Muscle of leg (tissue), 16 donors: ENCODE measurements at places on chromosomes 1 and 21. TPM values are rescaled to one million over a fixed set of nuclear protein-coding genes. Genes with fewer than 3 reads are reported as not detected.

Gene BARHL2
- total RNA-seq = not detected

Gene GOLT1A
- 0.09 TPM for total RNA-seq

Gene C1orf21
- 42.5 TPM for total RNA-seq

Gene RPL5
- total RNA-seq = 3,441 TPM

Gene LAMC2
- total RNA-seq = 0.71 TPM

Gene SOAT1
- 6.9 TPM for total RNA-seq

Gene KRTAP10-4
- not detected for total RNA-seq

Gene CR2
- total RNA-seq = 0.04 TPM

Gene FBXO2
- total RNA-seq = 0.58 TPM

Gene TYW3
- total RNA-seq = 13.4 TPM

Gene PSMA5
- total RNA-seq = 62.8 TPM

Gene WNT9A
- 4.6 TPM for total RNA-seq

Gene LRRC39
- total RNA-seq = 183 TPM

- peak; percentile 44 for DNase-seq
These were observed 22.1 kb downstream of the ARHGEF10L start for GRCh38 chr1:17561561-17561985.

GRCh38 chr1:157110003-157110402, 10.4 kb upstream of the ETV3L start:
- DNase-seq = no peak

GRCh38 chr21:33162436-33162951, 67.2 kb upstream of the IFNAR2 start:
- peak; percentile 90 for DNase-seq

DNA sequence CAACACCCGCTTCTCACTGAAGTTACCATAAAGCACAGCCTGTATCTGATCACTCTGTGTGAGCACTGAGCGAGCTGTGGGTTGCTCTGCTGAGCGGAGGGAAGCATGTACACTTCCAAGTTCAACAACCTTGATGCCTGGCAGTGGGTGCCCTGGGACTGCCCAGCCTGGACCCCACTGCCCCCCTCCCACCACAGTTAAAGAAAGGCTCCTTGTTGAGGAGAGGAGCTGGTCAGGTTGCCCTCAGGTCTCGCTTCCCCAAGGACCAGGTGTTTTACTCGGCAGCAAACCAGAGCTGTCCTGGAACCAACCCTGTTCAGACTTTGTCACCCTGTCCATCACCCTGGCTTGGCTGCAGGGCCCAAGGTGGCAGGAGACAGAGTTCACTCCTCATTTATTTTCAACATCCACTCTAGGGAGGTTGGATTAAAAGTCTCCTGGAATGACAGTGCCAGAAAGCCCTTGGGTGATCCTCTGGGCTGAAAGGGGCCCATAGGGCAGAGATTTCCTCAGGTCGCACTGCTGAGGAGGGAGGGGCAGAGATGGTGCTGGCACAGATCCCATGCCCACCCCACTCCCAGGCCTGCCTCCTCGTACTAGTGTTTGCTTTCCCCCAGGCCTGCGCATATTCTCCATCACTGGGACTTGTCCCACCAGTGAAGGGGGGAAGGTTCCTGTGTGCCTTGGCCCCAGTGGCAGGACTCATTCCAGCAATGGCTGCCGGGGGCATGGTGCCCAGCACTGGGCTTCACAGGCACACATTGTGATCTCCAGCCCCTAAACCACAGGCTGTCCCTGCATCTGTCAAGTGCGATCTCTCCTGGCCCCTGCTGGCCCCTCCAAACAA, 101.7 kb downstream of the TRABD2B start:
- no peak for DNase-seq

- no peak for DNase-seq
These were observed 282.6 kb downstream of the MRPL39 start for GRCh38 chr21:25324666-25325065.

DNA sequence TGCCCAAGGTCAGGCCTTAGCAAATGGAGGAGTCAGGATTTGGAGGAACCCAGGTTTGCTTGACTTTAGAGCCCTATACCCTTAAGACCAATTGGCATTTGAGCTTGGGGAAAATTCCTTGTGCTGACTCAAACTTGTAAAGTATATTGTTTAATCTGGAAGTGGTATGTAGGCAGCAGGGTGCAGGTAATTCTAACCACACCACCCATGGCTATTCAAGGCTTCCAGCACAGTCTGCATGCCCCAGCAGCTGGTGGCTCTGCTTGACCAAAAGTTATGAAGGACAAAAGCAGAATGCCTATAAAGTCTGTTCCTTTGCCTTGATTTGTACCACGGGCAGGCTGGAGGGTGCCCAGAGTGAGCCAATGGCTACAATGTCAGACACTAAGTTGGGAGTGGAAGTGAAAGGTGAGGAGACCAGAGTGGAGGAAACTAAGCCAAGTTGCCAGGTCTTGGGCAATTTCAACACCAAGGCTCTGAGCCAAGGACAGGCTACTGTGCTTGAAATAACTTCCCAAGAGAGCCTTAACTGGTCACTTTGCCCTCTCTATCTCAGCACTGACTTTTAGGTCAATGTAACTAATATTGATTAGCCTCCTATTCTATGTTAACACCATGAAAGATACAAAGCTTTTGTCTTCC, 4.7 kb upstream of the G0S2 start:
- DNase-seq = no peak

GRCh38 chr1:205118752-205119151, 3.0 kb downstream of the RBBP5 start:
- DNase-seq = no peak

DNA sequence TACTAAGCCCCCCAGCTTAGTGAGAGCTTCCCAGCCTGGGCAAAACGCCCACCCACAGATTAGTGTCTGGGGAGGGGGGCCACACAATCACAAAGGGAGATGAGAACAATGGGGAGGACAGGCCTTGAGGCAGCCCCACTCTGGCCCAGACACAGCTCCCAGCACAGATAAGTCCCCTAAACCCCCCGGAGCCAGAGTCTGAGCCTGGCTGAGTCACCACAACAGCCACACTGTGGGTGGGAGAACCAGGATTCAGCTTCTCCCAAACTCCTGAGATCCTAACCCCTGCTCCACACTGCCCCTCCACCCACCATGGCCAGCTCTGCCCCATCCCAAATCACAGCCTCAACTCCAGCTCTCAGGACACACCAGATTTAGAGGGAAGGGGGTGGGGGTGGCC, 4.2 kb downstream of the NECTIN4 start:
- DNase-seq = no peak

DNA sequence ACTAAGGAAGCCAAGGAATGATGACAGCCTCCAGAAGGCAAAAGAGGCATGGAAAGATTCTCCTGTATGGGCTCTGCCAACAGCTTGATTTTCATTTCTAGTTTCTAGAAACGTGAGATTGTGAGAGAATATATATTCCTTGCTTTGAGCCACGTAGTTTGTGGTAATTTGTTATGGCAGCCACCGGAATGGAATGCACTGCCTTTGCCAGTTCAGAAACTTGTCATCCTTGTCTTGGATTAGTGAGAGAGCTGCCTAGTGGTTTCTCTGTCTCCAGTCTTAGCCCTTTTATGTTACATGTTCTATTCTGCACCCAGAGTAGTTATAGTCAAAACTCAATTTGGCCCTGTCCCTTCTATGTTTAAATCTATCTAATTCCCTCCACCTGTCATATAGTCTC, 216.0 kb upstream of the PTGFR start:
- no peak for DNase-seq

DNA sequence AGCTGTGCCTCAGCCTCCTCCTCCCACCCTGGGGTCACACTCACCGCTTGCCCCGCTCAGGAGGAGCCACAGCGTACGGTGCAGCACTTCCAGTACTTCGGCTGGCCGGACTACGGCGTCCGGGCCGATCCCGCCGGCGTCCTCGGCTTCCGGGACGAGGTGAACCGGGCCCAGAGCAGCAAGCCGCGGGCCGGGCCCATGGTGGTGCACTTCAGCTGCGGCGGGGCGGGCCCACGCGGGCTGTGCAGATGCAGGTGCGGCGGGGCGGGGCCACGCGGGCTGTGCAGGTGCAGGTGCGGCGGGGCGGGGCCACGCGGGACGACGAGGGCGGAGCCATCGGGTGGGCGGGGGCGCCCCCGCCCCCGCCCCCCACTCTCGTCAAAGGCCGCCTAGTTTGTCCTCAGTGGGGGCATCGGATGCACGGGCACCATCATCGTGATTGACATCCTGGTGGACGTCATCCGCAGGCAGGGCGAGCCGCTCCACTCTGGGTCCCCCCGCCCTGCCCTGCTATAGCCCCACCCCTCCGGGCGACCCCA, 5.5 kb downstream of the RNF223 start:
- DNase-seq = no peak

DNA sequence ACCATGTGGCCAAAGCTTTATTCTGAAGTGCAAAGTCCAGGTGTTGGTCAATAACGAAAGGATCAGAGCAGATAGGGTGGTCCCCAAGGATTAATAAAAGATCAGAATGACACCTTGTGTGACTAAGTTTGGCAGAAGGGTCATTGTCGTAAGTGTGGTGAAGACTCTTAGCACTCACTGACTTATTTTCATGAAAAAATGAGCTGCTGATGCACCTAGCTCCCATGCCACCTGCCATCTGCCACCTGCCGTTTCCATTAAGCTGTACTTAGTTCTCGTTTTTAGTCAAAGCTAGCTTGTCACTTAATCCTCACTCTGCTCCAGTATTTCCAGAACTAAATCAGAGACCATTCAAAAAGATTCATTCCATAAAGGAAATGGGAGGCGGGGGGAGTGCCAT, 112.6 kb downstream of the SEC16B start:
- no peak for DNase-seq

GRCh38 chr1:91835087-91835521, 50.8 kb downstream of the TGFBR3 start:
- no peak for DNase-seq

DNA sequence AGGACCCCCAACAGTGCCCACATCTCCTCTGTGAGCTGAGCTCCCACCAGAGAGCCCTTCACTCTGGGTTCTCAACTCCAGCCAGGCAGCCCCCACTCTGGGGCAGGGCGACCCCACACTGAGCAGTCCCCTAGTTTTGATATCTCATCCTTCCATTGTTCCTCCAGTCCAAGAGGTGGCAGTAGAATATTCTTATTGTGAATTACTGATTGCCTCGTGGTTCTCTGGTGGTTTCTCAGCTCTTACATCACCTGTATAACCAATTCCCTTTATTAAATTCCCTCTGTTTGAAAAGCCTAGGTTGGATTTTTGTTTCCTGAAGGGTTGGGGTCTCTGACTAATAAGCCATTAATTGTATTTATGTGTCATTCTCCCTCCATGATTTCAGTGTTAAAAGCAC, 407.5 kb downstream of the SETD4 start:
- DNase-seq = no peak

DNA sequence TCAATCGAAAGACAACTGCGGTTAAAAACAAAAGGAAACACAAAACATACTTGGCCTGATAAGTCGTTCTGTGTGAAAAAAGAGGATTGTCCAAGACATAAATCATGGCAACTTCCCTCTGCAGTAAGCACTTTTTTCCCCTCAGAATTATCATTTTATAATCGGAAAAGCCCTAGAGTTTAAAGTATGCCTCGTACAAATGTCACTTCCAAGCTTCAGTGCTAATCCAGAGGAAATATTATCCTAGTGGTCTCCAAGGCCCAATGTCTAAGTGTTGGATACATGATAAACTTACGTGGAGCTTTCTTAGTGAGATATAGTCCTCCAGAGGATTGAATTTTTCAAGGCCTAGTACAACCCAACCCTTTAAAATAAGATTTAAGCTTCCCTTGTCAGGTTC, 11.2 kb upstream of the NTMT2 start:
- DNase-seq = peak; percentile 95

DNA sequence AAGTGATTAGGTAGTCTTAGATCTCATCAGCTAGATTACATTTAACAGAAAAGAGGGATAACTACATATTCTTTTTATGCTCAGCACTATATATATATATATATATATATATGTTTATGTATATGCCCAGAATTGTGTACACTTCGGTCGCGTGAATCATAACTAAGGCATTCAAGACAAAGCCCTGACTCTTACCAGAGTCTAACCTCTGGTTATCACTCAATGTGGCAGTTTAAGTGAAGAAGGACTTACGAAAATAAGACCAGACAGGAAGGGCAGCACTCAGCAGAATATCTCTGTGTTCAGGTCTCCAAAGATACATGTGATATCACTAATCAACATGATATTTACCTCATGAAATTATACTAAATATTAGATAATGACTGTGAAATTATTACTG, 1326.7 kb downstream of the MRPL39 start:
- DNase-seq = no peak

DNA sequence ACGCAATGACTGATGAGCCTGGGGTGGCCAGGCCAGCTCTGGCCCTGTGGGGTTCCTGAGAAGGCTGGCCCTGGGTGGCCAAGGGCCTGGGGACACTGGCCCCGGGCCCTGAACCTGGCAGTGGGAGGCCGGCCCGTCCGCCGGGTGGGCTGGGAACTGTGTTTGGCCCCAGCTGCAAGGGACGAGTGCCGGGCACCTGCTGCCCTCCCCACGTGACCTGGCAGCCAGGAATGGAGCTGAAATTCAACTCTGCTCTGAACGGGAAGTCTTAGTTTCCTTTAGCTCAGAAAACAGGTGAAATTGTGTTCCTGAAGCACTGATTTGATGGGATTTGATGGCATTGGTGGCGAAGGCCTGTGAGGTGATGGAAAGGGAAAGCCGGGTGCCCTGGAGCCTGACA, 8.2 kb upstream of the TTLL10 start:
- DNase-seq = peak; percentile 37

DNA sequence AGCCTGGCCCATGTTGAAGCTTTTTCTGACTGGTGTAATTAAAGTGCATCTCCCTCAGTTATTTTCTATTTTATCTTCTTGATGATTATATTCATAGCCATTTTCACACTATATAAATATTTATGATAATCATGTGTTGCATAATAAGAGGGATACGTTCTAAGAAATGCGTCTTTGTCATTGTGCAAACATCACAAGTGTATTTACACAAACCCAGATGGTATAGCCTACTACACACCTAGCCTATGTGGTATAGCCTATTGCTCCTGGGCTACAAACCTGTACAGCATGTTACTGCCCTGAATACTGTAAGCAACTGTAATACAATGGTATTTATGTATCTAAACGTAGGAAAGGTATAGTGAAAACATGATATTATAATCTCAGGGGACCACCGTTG, 88.1 kb downstream of the BACH1 start:
- no peak for DNase-seq

- peak; percentile 95 for DNase-seq
These were observed 1.2 kb upstream of the TRAPPC3 start for GRCh38 chr1:36150296-36151133.

GRCh38 chr1:206608108-206608698, 4.1 kb downstream of the EIF2D start:
- no peak for DNase-seq

GRCh38 chr1:39652105-39652504, 12.7 kb upstream of the HEYL start:
- peak; percentile 47 for DNase-seq
